ENCODE measurements at places on chromosomes 11 and 22.

- DNase-seq: no peak
These were observed 14.4 kb upstream of the SPTBN2 start for GRCh38 chr11:66743271-66743968.

- no peak for DNase-seq
These were observed 21.5 kb upstream of the BRSK2 start for GRCh38 chr11:1368216-1368615.

DNA sequence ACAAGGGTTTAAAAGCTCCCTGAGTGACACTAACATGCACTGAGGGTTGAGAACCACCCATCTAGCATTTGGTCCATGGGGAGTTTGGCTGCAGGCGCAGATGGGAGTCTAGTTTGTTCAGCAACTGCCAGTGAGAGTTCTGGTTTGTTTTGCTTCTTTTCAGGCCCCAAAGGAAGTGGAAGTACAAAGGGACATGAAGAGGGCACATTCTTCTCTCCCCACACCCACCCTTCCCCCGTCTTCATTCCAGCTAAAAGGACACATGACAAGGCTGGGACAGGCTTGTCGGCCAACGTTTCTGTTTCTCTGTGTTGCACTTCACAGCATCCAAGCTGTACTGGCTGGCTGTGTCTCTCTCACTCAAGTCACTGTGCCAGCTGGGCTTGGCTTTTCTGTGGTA is 8.2 kb upstream of the ENDOD1 start:
- no peak for DNase-seq

DNA sequence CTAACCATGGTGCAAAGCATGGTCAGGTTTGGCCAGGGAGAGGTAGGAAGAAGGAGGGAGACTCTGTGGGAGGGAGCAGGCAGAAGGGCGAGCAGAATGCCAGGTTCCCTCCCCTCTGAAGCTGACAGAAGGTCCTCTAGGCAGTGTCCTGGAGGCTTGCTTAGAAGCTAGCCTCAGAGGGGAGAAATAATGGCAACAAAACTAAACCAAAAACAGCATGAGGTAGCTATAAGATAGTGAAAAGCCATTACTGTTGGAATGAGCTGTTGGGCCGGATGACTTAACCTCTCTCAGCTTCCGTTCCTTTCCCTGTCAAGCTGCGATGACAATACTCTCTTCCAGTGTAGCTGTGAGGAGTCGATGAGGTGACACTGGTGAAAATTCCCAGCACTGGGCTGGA is 36.6 kb downstream of the RASSF10 start:
- no peak for DNase-seq

- DNase-seq: no peak
These were observed 216.9 kb upstream of the ARHGAP20 start for GRCh38 chr11:110929129-110929528.

DNA sequence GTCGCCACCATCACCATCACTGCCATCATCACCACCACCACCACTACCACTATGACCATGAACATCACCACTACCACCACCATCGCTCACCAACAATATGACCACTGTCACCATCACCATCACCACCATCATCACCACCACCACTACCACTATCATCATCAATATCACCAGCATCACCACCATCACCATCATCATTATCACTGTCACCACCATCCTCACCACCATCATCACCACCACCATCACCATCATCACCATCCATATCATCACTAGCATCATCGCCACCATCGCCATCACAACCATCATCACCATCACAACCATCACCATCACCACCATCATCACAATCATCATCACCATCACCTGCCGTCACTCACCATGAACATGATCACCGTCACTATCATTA is 184.6 kb downstream of the SHANK2 start:
- no peak for DNase-seq

- no peak for DNase-seq
These were observed 80.1 kb downstream of the MICAL2 start for GRCh38 chr11:12190511-12190910.

DNA sequence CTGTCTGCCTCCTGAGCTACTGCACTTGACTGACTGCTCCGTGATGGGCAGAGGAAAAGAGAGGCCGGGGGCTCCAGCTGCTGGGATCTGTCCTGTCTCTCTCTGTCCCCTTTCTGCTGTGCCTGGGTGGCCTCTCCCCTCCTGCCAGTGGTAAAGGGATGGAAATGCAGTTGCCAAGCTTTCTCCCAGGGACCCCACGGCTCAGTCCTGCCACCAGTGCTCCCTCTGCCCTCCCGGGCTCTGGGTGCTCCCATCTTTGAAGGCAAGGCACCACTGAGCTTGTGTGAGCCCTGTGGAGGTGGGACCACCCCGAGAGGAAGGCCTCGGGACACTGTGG is 32.0 kb downstream of the NADSYN1 start:
- no peak for DNase-seq

Measured in fibroblast of skin of left biceps (primary cell).